ENCODE measurements at places on chromosomes 4 and X. TPM values are rescaled to one million over a fixed set of nuclear protein-coding genes. Genes with fewer than 3 reads are reported as not detected.

The ENPEP gene
- total RNA-seq: 2.3 TPM

The C4orf50 gene
- total RNA-seq: under 0.01 TPM

The MAGEA2B gene
- total RNA-seq: not detected

The ZXDA gene
- total RNA-seq: 12.8 TPM

The C4orf54 gene
- total RNA-seq: not detected
